Stimulated activated CD4-positive, alpha-beta T cell treated with anti-CD3 and anti-CD28 coated beads, Interleukin-1b, Interleukin-23, amount 100 ng/mL, for 1 hour (primary cell): ENCODE measurements at places on chromosomes 12 and 14.

DNA sequence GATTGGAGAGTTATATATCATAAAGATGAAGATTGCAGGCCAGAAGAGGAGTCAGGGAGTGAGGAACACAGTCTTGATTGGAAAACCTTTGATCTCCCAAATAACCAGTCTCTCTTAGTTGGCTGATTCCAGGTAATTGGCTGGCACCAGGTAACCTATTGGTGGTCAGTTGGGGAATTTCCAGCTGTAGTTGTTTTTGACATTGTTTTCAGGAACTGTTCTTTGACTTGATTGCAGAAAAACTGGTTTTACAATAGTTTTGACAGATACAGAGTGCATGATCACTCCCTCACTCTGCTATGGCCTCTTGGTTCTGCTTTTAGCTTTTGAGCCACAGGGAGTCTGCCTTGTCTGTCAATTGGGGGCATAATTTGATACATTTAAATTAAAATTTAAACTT, 71.6 kb downstream of the ZNF641 start:
- DNase-seq = no peak

DNA sequence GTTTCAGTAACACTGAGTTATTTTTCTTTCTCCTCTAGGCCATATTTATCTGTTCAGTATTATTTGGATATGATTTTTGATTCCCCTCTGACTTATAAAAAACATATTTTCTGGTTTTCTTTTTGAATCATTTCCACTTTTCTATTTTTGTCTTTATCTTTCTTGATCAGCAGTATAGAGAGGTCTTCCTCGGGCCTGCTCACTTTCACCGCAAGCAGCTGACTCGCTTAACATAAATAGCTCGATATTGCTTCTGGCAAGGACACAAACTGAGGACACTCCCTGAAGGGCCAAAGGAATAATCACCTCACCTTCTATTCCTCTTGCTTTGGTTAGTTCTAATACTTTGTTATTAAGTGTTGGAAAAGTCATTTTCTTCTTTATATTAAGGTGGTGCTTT, 25.8 kb upstream of the TRHDE start:
- no peak for DNase-seq

GRCh38 chr12:76539727-76540126, 19.8 kb downstream of the OSBPL8 start:
- no peak for DNase-seq

- no peak for DNase-seq
These were observed 89.8 kb downstream of the BTG1 start for GRCh38 chr12:92055877-92056276.

- no peak for DNase-seq
These were observed 49.2 kb downstream of the METTL25 start for GRCh38 chr12:82407481-82407880.

DNA sequence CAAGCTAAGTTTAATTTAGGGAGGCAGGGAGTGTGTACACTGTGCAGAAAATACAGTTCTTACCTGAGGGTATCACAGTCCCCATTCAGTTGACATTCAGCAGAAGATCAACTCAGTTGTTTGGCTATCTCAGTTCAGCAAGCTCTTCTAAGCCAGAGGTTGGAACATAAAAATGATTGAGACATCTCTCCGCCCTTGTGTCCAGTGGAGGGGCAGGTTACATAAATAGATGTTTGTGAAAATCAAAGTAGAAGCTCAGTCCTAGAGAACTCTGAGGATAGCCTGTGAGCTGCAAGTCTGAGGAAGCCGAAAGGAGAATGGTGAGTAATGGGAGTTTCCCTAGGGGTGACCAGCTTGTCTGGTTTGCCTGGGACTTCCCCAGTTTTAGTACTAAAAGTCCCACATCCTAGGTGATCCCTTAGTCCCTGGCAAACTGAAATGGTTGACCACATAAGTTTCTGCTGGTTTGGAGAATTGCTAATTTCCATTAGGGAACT, 251.4 kb upstream of the ATP2B1 start:
- DNase-seq = no peak

DNA sequence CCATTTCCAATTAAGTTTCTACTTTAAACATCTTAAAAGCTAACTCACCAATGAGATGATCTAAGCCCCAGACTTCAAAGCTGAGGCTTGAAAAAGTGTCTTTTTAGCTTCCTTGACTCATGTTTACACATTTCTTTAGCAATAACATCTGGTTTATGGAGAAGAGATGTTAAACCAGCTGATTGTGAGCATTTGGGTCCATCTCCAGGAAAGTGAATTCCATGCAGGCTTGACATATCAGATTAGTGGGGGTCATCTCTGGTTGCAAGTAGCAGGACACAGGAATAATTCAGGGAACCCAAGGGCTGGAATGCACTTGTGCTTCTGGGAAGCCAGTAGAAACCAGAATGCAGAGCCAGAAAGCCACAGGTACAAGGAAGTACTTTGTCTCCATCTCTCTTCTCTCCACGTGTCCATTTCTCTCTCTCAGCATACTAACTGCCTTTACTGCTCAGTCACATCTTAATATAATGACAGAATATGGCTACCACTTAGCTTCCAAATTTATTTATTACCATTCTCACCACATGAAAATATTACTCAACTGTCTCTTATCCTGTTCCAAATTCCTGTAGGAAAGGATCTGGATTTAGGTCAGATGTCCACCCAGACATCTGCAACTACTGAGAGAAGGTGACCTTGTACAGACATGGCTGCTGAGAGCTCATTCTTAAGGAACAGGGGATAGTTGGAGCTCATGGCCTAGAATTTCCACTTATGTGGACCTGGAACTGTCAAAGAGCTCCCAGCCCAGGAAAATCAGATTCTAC, 104.4 kb downstream of the SCN8A start:
- no peak for DNase-seq

DNA sequence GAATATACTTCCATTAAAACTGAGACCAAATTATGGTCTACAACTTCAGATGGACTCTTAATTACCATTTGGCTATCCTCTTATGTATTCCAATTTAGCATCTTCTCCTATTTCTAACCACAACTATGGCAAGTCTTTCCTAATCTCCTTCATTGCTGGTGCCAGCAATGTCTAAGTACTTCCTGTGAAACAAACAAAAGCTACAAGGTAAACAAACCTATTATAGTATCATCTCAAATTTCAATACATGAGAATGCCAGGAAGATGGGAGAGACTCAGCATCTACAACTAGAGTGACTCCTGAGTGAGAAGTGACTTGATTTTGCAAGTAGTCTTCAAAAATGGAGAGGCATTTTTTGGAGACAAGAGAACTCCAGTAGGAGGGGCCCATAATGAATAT, 202.9 kb upstream of the ATXN7L3B start:
- DNase-seq = no peak

DNA sequence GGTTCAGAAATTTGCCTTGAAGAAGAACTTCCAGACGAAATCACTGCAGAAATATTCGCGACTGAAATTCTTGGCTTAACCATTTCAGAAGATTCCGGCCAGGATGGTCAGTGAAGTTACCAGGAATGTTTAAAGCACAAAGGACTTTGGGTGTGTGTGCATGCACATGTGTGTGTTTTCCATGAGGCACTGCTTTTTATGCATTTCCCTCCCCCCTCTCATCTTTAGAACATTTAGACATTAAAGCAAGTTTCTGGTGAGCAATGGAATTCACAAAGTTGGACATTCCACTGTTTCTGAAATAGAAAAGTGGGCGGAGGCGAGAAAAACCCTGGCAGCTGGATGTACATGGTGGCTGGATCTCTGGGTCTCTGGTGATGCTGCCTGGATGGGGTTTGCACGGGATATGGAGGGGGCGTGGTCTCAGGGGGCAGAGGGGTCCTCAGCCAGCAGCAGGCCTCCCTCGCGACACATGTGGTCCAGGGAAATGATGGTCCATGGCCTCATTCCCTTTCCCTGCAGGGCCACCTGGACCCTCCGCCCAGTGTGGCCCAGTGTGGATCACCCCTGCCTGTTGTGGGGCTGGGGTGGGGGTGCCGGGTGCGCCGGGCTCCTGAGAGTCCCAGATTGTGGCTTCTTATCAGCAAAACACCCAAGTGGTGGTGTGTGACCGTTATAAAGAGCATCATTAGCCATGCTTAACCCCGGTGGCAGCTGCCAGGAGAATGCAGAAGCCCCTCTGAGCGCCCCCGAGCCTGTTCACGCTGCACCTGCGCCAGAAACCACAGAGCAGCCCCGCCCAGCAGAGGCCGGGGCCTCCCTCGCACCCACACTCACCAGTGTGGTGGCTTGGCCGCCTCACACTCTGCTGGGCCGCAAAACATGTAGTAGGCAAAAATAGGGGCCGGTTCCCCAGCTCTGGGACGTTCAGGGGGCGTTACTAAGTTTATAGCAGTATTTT, 17.8 kb upstream of the BCL7A start:
- no peak for DNase-seq
